Left ventricle myocardium inferior (tissue), 1 donor: ENCODE measurements at places on chromosomes 11 and 22.
A peak's percentile ranks its signal among the peaks of the same experiment; 100 is the strongest.

- no peak for DNase-seq
Observed at GRCh38 chr22:20749453-20749852, 24.5 kb upstream of the SERPIND1 start.

- no peak for DNase-seq
Observed at GRCh38 chr11:69716099-69716498, 12.3 kb upstream of the FGF19 start.

GRCh38 chr22:20563941-20564371, 56.5 kb downstream of the MED15 start:
- DNase-seq, result no peak

- no peak for DNase-seq
Observed at GRCh38 chr22:27617214-27617881, 184.2 kb downstream of the MN1 start.

GRCh38 chr11:74604311-74604710, 11.9 kb downstream of the POLD3 start:
- no peak for DNase-seq

DNA sequence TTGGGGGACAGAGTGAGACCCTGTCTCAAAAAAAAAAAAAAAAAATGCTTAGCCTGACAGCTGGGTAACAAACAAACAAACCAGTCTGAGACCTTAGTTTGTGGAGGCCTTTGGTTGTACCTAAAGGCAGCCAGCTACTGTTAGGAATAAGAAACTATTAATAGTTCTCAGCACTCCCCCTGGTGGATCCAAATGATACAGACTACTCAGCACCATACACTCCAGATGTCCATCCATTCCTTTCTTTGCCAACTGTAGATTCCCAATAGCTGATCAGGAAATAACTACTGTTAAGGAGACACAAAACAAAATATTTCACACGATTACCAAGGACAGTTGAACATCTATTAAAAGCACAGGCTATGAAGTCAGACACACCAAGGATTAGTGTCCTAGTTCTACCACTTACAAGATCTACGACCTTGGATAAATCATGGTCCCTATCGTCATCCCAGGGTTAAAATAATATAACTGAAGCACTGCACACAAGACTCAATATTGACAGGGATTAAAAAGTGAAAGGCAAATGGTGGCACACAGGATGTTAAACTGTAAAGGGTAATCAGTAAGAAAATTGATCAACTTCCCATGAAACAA, 17.2 kb downstream of the CLDN25 start:
- no peak for DNase-seq

GRCh38 chr11:65651589-65652510, 10.9 kb downstream of the RELA start:
- DNase-seq, result peak; percentile 36

DNA sequence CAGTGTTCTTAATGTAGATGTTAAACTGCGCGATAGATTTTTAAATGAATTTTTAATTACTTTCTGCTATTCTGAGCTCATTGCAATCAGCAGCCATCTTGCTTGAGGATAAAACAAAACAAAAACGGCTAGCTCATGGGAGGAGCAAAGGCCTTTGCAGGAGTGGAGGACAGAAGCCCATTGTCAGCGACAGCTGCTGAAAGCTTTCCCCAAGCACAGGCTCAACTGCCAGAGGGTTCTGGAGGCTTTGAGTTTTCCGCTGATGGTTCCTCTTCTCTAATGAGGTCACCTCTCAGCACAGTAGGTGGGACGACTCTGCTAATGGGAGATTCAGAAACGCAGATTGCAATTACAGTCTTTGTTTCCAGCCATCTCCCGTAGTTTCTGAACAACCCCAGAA, 167.1 kb upstream of the TTC12 start:
- no peak for DNase-seq

DNA sequence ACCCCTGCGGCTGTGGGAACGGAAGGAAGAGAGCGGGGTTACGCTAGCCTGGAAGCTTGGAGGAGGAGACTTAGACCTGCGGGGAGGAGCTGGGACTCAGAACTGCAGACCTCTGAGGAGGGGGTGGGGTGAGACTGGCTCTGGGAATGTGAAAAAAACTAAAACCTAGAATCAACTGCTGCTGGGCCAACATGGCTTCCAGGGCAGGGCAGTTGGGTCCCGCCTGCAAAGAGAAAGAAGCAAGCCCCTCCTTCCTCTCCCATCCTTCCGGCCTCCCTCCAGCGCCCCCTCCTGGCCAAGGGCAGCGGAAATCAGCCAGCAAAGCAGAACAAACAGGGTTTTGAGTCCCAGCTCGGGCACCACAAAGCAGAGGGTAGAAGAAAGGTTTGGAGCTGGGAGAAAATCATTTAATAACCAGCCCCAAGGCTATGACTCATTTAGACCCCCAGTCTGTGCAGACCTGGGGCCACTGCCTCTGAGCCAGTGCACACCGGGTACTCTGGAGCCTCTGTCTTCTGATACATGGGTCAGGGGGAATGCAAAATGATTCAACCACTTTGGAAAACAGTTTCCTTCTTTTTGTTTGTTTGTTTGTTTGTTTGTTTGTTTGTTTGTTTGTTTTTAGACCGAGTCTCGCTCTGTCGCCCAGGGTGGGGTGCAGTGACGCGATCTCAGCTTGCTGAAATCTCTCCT, 7.3 kb upstream of the NCF4 start:
- DNase-seq, result peak; percentile 65

DNA sequence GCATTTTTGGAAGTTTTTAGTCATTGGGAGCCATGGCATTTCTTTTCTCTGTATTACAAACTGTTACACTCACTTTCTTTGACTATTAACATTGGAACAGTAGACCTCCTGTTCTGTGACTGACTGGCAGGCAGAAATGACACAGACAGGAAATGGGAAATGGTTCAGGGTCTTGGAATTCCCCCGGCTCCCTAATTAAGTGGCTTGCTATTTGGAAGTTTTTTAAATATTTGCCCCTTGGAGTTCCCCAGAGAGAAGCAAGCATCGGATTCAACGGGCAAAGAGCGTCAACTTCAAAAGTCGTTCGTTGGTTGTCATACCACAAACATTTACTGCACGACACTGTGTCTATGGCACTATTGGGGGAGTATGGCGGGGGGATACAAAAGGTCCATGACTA, 1.1 kb upstream of the BIRC2 start:
- DNase-seq, result no peak

GRCh38 chr11:11856638-11857037, 14.9 kb downstream of the USP47 start:
- no peak for DNase-seq

- no peak for DNase-seq
Observed at GRCh38 chr11:58125469-58125868, at the start of gene OR9I1. OR9I1 (minus strand) TSS chr11:58125530; CDS start chr11:58119444, 6,086 bp downstream.

DNA sequence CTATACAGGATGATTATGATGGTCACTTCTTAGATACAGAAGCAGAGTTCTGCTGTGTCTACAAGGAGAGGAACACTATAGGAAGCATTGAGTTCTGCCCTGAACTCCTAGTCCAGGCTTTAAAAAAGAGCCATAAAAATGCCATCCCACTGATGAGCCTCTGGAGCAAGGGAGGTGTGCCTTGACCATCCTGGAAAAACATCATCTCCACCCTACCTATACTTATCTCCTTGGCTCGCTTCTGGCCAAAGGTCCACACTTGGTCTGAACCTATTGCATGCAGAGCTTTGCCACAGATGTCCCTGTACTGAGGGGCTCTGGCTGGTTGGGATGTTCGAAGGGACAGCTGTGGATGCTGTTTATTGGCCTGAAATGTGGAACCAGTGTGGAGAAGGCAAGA, 4.3 kb upstream of the PEX26 start:
- DNase-seq, result no peak

GRCh38 chr11:68542617-68543016, 82.1 kb downstream of the PPP6R3 start:
- DNase-seq, result no peak

DNA sequence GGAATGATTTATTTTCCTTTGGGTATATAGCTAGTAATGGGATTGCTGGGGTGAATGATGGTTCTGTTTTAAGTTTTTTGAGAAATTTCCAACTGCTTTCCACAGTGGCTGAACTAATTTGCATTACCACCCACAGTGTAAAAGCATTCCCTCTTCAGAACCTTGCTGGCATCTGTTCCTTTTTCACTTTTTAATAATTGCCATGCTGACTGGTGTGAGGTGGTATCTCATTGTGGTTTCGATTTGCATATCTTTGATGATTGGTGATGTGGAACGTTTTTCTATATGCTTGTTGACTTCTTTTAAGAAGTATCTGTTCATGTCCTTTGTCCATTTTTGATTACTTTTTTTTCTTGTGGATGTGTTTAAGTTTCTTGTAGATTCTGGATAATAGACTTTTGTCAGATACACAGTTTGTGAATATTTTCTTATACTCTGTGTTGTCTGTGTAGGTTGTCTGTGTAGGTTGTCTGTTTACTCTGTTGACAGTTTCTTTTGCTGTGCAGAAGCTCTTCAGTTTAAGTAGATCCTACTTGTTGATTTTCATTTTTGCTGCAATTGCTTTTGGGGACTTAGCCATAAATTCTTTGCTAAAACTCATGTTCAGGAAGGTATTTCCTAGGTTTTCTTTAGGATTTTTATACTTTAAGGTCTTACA, 291.8 kb upstream of the DDI1 start:
- DNase-seq, result no peak

- no peak for DNase-seq
Observed at GRCh38 chr11:6736495-6737121, 35.2 kb downstream of the OR2AG2 start.

- DNase-seq, result no peak
Observed at GRCh38 chr11:71463331-71464211, 10.6 kb downstream of the NADSYN1 start.

DNA sequence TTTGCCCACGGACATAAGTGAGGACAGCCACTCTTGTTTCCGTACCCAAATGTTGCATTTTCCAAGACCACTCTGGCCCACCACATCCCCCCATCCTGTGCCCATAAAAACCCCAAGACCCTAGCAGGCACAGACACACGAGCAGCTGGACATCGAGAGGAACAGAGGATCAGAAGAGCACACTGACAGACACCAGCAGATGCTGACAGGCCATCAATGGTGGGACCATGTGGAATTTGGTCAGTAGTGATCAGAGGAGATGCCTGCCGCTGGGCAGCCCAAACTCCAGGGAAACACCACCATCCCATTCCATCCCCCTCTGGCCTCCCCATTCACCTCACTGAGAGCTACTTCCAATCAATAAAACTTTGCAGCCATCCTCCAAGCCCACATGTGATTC, 87.0 kb downstream of the DLG2 start:
- no peak for DNase-seq

DNA sequence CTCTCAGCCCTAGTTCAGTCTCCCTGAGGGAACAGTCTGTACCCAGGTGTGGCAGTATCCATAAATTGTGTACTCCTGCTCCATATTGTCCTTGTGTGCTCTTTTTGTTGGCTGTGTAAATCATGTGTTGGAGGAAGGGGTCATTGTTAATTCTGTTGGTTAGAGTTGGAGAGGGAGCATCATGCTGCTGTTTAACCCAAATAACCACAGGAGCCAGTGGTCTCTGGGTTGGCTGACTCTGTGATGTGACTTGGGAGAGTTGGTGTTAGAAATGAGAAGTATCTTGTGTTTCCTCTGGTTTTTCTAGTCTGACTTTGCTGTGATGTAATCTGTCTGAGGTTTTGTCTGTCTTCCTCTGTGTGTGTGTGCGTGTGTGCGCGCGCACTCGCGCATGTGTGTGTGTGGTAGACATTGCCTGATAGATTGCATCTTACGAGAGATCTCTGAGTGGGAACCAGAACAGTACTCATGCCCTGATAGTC, 30.5 kb downstream of the CTNND1 start:
- DNase-seq, result peak; percentile 74

DNA sequence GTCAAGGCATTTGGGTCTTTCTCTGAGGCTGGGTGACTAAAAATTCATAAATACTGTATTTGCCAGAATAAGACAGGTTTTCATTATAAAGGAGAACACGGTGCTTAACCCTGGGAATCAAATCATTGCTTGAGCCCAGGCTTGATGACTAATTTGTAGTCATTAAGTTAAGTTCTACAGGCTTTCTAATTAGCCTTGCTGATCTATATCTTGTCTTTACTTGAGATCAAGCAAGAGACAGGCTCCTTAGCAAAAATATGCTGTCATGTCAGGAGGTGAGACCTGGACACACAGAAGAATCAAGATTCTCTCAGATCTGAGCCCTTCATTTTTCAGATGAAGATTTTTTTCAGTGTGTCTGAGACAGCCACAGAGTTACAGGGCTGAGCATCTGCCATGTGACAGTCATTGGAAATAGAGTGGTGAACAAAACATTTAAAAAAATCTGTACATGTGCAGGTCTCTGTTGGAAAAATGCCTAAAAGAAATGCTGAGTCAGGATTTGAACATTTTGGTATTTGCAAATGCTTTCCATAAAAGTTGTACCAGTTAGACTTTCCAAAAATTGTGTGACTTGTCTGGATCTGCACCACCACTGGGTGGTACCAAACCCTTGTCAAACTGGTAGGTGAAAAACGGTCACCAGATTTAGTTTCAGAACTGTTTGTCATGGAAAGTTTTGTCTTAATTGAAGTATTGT, 14.6 kb downstream of the ACAT1 start:
- no peak for DNase-seq

GRCh38 chr22:24175160-24175808, 6.0 kb upstream of the SUSD2 start:
- peak; percentile 85 for DNase-seq
